ENCODE measurements at places on chromosomes 5 and 9.

DNA sequence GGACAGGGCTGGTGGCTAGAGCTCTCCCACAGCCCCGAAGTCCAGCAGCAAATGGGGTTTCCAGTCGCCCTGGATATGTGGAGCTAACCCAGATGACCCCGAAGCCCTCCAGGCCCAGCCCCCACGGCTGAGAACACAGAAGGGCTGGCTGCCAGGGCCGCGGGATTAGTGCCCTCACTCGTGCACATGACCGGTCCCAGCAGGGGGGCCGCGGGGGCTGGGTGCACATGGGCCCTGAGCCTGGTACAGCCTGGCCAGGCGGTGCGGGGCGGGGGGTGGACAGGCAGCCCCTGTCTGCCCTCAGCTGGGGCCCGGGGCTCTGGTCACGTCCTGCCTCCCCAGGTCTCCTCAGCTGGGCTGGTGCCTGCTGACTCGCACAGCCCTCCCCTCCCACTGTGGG is 5.9 kb downstream of the SSNA1 start:
- DNase-seq: no peak

GRCh38 chr9:129671519-129671918 is 6.1 kb downstream of the PRRX2 start:
- DNase-seq: no peak

GRCh38 chr9:80994892-80995291 is 694.5 kb downstream of the TLE1 start:
- no peak for DNase-seq

DNA sequence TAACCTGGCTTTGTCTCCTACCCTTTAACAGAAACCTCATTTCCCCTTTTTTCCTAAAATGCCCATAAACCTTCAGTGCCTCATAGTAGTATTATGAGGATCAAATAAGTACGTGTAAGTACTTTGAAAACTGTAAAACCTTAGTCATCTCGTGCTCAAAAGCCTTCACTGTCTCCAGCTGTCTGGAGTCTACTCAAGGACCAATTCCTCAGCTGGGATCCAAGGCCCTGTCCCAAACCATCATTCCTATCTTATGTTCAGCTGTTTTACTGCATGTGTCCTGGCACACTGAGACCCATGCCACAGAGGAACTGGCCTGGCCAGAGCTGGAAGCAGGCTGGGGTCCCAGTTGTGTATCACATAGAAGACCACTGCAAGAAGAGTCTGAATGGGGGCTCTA is 15.9 kb downstream of the ADAMTSL1 start:
- DNase-seq: no peak

GRCh38 chr9:133472277-133472645 is 6.6 kb downstream of the SLC2A6 start:
- no peak for DNase-seq

DNA sequence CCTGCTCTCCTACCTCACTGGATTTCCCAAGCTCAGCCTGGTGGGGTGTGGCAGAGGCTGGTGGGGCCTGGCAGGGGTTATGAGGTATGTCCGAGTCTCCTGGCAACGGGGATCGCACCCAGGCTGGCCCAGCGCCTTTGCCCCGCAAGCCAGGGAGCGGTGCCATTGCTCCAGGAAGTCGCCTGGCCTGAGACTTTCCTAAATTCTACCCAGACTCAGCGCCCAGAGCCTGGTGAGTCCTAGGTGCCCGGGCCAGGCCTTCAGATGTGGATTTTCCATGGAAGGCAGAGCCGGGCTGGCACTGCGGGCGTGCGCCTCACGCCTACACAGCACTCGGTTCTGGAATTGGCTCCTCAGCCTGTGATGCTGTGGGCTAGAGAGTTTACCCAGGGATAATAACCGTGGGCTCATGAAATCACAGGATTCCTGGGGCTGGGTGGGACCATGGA is 155.4 kb upstream of the COL5A1 start:
- DNase-seq: no peak

DNA sequence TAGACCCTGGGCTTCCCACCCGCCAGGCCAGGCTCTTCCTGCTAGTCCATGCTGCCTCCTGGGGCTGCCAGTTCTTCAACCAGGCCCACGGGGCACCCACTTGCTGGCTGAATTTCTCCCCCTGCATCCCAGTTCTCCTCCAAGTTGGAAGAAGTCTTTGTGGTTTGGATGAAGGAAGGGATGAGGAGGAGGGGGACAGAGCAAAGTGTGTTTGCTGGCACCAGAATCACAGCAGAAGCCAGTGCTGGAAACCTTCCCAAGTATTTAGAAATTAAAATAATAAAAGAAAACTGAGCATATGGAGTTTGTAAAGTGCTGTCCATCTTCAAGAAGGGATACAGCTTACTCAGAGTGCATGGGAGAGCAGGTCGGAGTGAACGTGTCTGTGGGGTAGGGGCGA is 19.4 kb upstream of the UNC5A start:
- no peak for DNase-seq
